ENCODE measurements at places on chromosomes 3 and 15. TPM values are rescaled to one million over a fixed set of nuclear protein-coding genes. Genes with fewer than 3 reads are reported as not detected.

- DNase-seq, result no peak
Measured at GRCh38 chr15:87263296-87263695, 993.2 kb downstream of the NTRK3 start.

DNA sequence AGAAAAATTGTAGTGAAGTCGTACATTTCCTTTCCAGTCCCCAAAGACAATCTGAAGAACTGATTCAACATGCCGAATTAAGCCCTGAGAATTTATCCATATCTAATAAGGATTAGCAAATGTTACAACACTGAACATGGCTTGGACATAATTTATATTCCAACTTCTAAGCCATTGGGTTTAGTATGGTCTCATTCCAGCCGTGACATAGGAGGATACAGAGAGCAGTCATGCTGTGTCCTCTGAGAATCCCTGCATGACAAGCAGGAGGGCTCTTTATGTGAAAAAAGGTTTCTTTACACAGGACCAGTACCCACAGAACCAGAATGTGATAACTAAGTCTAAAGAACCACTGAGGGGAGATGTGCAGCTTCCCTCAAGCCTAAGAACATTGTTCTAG, 231.9 kb upstream of the WNT5A start:
- DNase-seq, result no peak

GRCh38 chr15:56963126-56963525, 44.7 kb downstream of the TCF12 start:
- no peak for DNase-seq

Gene TFG
- 54.6 TPM for total RNA-seq

Gene RLBP1
- 3.3 TPM for total RNA-seq

Data from frontal cortex (tissue), 4 donors.